Fibroblast of villous mesenchyme (primary cell): ENCODE measurements at places on chromosomes 3 and 15. TPM values are rescaled to one million over a fixed set of nuclear protein-coding genes. Genes with fewer than 3 reads are reported as not detected.

Gene ABHD10
- 20.3 and 38.0 TPM in 2 replicates for total RNA-seq

DNA sequence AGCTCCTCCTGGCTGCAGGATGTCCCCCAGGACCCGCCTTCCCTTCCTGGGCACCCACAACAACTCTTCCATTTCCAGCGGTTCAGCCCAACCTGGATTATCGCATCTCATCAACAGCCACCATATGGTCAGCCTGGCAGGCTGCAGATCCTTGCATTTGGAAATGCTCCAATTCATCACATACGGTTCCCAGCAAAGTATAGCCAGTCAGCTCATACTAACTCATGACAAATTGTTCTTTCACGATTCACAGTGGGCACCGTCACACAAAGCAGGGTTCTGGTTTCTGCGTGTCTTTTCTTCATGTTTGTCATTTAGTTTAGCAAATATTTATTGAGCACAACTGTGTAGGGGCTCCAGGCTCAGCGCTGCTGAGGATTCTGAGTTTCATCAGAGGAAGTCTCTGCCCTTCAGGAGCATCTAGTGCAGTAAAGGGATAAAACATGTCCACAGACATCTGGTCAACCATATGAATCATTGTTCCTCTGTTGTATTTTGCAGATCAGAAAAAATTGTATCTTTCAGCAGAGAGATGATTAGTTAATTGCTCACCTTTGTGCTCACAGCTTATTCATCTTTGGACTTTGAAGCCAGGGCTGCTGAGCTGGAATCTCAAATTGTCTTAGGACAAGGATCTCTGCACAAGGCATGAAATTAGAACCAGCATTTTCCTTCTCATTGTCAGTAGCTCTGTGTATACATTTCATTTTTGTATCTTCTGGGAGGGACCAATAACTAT lies 125.1 kb downstream of the GABRG3 start:
- no peak for DNase-seq

- DNase-seq: no peak
Observed at GRCh38 chr3:170154084-170154483, 27.4 kb downstream of the PHC3 start.

- DNase-seq: no peak
Observed at GRCh38 chr15:45163508-45163856, 24.3 kb downstream of the SHF start.

DNA sequence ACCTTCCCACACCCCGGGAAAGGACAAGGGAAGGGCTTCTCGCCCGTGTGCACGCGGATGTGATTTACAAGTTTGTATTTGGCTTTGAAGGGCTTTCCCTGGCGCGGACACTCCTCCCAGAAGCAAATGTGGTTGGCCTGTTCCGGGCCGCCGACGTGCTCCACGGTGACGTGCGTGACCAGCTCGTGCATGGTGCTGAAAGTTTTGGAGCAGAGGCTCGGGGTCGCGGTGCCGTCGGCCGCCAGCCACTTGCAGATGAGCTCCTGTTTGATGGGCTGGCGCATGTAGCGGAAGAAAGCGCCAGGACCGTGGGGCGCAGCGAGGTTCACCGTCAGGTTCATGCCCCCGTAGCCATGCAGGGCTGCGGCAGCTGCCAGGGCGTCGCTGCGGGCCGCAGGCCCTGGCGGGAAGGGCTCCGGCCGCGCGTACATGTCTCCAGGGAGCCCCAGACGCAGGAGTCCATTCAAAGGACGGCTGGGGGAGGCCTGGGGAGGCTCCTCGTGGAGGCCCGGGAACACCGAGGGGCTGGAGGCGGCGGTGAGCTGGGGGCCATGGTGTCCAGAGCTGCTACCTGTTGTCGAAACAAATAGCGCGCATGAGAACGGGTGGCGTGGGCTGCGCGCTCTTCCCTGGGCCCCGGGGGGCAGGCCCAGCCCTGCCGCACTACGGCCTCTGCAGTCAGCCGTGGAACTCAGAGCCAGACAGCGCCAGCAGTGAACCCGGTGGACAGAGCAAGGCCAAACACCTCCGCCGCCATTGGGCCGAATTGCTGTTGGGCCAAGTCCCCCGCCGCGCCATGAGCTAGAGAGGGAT lies 10.2 kb downstream of the ZIC4 start:
- DNase-seq: no peak
